ENCODE measurements at places on chromosomes 11 and 22. TPM values are rescaled to one million over a fixed set of nuclear protein-coding genes. Genes with fewer than 3 reads are reported as not detected.

The OR2AG2 gene
- total RNA-seq = 0.28 TPM

The OR5P2 gene
- total RNA-seq = not detected

The CYTH4 gene
- total RNA-seq = 0.14 TPM

The AQP11 gene
- 8.9 TPM for total RNA-seq

The CARD18 gene
- total RNA-seq = not detected

The OR8G1 gene
- not detected for total RNA-seq

The OR8B3 gene
- total RNA-seq = not detected

The POU2AF1 gene
- not detected for total RNA-seq

The TP53I11 gene
- total RNA-seq = 17.3 TPM
